ENCODE measurements at places on chromosomes 6 and 20. TPM values are rescaled to one million over a fixed set of nuclear protein-coding genes. Genes with fewer than 3 reads are reported as not detected.

Gene LAMA2
- 1.1 TPM for total RNA-seq

GRCh38 chr6:46098678-46099077 is 31.1 kb upstream of the ENPP4 start:
- DNase-seq = no peak

DNA sequence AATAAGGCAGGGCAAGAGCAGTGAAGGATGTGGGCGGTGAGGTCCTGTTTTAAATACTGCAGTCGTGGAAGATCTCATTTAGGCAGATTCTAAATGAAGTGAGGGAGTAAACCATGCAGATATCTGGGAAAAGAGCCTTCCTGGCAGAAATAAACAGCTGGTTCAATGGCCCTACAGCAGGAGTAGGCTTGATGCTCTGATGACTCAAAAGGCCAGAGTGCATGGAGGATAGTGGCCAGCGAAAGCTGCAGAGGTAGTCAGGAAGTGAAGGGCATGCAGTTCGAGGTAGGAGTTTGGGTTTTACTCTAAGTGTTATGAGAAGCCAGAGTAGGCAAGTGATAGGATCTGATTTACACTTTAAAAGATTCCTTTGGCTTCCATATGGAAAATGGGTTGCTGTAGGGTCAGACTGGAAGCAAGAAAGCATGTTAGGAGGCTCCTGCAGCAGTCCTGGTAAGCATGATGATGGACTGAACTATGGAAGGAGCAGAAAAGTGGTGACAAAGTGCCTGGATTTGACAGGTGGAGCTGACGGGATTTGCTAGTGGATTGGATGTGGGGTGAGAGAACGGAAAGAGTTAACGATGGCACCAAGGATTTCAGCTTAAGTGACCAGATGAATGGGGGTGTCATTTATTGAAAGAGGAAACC is 150.0 kb downstream of the GJA10 start:
- DNase-seq = no peak

Gene CHRNA4
- not detected for total RNA-seq

GRCh38 chr6:5695260-5696245 is 311.2 kb downstream of the NRN1 start:
- peak; percentile 84 for DNase-seq

GRCh38 chr6:136103763-136104311 is 146.3 kb downstream of the MTFR2 start:
- DNase-seq = no peak

DNA sequence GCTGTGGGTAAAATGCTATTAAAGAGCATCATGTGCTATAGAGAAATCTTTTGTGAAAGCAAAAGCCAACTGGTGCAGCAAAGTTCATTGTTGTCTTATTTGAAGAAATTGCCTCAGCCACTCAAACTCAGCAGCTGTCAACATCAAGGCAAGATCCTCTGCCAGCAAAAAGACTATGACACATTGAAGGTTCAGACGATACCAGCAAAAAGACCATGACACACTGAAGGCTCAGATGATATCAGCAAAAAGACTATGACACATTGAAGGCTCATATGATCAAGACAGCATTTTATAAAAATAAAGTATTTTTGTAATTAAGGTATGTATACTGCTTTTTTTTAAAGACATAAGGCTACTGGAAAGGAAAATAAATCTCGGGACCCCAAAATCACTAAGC is 118.4 kb upstream of the RUNX2 start:
- no peak for DNase-seq

DNA sequence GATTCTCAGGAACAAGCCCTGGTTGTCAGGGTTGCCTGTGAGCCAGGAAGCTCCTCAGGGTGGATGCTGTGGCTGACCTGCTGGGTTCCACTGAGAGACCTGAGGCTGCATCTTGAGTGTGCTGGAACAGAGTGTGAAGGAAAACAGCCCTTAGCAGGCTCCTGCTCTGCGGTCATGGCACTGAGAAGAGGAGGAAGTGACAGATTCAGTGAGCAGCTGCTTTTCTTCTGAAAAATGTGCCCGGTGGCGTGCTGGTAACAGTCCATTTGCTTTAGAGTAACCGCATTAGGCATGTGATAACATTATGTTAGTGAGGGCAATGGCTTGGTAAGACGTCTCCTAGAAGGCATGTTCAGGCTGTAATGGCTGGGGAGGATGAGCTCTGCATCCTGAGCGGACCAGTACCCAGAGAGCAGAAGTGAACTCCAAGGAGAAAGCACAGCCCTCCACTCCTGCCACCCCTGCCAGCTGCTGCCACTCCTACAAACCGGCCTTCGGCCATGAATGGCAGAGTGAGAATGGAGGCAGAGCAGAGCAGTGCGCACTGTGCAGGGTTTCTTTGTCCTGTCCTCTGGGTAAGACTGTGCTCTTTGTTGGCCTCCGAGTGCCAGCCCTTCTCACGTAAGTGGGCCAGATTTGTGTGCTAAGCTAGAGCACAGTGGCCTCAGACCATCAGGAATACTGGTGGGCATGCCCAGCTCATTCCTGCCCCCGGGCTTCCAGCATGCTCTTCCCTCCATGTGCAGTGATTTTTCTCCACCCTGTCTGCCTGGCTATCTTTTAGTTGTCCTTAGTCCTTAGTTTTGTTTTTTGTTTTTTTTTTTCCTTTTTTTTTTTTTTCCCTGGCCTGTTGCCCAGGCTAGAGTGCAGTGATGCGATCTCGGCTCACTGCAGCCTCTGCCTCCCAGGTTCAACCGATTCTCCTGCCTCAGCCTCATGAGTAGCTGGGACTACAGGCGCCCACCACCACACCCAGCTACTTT is 98.1 kb upstream of the VSTM2L start:
- no peak for DNase-seq

Gene SRMS
- 0.48 TPM for total RNA-seq

Gene OR12D3
- total RNA-seq = not detected

Gene ARID1B
- 59.0 TPM for total RNA-seq

Gene FITM2
- 5.5 TPM for total RNA-seq

Gene MYH7B
- 0.04 TPM for total RNA-seq

Gene ADGRB3
- 0.92 TPM for total RNA-seq

DNA sequence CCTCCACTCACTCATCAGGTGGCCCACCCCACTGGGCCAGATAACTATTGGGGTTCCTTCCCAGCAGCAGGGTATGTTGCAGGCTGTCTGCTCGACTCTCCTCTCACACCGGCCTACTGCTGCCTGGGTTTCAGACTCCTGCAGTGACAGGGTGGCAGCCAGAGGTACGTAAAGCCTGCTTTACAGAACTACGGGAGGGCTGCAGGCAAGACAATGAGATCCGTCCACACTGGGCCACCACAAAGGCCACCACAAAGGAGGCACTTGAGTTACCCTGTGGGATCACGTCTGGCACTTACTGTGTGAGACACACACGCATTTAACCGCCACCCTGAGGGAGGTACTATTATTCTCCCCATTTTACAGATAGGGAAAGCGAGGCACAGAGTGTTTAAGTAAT is 78.5 kb downstream of the NFATC2 start:
- DNase-seq = no peak

Gene HLA-G
- 0.75 TPM for total RNA-seq

- DNase-seq = no peak
Observed at GRCh38 chr6:31879901-31880300, 1.1 kb upstream of the SLC44A4 start.

Gene CMTR1
- total RNA-seq = 22.9 TPM

DNA sequence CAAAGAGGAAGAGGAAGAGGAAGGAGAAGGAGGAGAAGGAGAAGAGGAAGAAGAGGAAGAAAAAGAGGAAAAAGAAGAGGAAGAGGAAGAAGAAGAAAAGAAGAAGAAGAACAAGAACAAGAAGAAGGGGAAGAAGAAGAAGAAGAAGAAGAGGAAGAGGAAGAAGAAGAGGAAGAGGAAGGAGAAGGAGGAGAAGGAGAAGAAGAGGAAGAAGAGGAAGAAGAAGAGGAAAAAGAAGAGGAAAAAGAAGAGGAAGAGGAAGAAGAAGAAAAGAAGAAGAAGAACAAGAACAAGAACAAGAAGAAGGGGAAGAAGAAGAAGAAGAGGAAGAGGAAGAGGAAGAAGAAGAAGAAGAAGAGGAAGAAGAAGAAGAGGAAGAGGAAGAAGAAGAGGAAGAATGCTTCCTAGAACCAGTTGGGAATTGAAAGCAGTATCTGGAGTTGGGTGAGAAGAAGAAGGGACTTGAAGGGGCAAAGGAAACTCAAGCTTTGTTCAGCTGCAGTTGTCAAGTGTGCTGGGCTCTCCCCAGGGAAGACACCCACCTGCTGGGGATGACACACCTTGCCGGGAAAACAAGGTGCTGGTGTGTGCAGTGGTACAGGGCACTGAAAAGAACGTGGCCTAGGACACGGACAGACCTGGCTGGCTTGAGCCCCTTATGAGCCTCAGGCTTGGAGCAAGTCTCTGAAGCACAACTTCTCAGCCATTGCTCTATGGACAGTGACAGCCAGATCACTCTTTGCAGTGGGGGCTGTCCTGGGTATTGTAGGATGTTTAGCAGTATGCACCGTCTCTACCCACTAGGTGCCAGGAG is 30.1 kb upstream of the ARFGEF2 start:
- no peak for DNase-seq

GRCh38 chr6:40806256-40806864 is 219.2 kb upstream of the LRFN2 start:
- DNase-seq = no peak

Gene GHRH
- not detected for total RNA-seq

GRCh38 chr20:63344616-63345327 is 16.4 kb downstream of the CHRNA4 start:
- DNase-seq = no peak

GRCh38 chr6:137058037-137058436 is 13.3 kb upstream of the IL20RA start:
- DNase-seq = no peak

DNA sequence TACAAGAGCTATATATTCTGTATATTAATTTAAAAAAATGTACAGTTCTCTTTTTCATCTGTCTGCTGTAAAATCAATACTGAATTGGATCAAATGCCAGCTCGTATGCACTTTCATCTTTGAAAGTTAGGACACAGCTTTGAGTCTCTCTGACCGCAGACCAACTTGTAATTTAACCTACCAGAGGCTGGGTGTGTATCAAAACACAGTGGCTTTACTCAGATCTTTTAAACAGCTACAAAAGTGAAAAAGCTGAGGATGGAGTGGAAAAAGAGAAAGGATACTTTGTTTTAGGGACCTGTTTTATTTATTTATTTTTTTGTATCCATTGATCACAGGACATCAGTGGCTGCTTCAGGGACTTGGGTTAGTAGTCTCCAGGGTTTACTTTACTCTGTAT is 44.1 kb downstream of the KIAA0408 start:
- DNase-seq = no peak

GRCh38 chr6:1285556-1285955 is 26.3 kb upstream of the FOXQ1 start:
- no peak for DNase-seq

DNA sequence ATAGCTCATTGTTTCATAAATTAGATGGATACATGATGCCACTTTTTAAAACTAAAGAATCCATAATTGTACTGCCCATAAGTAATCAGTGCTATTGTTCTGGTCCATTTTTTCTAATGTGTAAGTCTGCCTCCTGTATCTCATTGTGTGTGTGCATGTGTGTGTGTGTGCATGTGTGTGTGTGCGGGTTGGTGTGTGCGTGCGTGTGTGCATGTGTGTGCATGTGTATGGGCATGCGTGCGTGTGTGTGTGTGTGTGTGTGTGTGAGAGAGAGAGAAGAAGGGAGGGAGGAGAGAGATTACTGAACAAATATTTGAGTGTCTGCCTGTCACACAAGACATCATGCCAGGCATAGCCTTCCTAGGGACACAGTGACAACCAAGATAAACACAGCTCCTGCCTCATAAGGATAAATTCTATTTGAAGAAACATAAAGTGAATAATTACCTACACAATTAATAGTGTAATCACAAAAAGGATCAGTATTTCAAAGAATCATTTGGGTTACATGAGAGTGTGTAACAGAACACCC is 33.2 kb upstream of the RPS6KA2 start:
- no peak for DNase-seq

Gene RPS6KA2
- 51.9 TPM for total RNA-seq

Gene TBPL1
- total RNA-seq = 27.7 TPM

- DNase-seq = no peak
Observed at GRCh38 chr6:113406048-113406695, 451.0 kb upstream of the MARCKS start.
